ENCODE measurements at places on chromosomes 3 and 15. TPM values are rescaled to one million over a fixed set of nuclear protein-coding genes. Genes with fewer than 3 reads are reported as not detected.
A peak's percentile ranks its signal among the peaks of the same experiment; 100 is the strongest.

The LEKR1 gene
- total RNA-seq, result 2.2 TPM

The ALG1L2 gene
- 1.2 TPM for total RNA-seq

The WDR73 gene
- 38.7 TPM for total RNA-seq

The ARNT2 gene
- total RNA-seq, result 6.6 TPM

The DUOXA1 gene
- total RNA-seq, result 10.6 TPM

The RGMA gene
- total RNA-seq, result 17.5 TPM

The UBP1 gene
- total RNA-seq, result 56.9 TPM

GRCh38 chr3:69646287-69647067 lies 92.8 kb upstream of the MITF start:
- no peak for DNase-seq

- no peak for DNase-seq
These were observed 31.5 kb downstream of the APH1B start for GRCh38 chr15:63308947-63309346.

- DNase-seq, result peak; percentile 20
These were observed 164.0 kb downstream of the IL20RB start for GRCh38 chr3:137121704-137122314.

DNA sequence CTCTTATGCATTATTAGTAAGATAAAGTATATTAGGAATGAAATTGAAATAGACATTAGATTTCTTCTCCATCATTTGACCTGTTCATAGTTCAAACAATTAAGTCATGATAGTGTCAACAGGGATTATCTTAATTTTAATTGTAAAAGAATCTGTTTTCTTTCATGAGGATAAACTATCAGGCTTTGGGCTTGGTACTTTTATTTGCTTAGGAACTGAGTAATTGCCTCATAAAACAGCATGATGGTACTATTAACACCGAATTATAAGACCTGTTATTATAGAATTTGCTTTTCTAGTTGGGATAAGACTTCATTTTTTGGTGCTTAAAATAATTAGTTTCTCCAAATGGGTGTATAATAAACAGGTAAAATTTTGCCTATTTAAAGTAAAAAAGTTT lies 71.8 kb downstream of the FNDC3B start:
- DNase-seq, result no peak

DNA sequence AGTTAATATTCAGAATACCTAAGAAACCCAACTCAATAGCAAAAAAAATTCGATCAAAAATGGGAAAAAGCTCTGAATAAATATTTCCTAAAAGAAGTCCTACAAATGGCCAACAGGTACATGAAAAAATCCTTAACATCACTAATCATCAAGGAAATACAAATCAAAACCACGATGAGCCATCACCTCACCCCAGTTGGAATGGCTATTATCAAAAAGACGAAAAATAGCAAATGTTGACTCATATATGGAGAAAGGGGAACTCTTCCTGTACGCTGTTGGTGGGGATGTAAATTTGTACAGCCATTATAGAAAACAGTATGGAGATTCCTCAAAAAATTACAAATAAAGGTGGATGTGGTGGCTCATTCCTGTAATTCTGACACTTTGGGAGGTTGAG lies 29.6 kb upstream of the SGO1 start:
- no peak for DNase-seq

- peak; percentile 90 for DNase-seq
These were observed 36.3 kb downstream of the LRTM1 start for GRCh38 chr3:54891540-54891897.

- no peak for DNase-seq
These were observed 22.9 kb upstream of the SMAD6 start for GRCh38 chr15:66679061-66679656.

DNA sequence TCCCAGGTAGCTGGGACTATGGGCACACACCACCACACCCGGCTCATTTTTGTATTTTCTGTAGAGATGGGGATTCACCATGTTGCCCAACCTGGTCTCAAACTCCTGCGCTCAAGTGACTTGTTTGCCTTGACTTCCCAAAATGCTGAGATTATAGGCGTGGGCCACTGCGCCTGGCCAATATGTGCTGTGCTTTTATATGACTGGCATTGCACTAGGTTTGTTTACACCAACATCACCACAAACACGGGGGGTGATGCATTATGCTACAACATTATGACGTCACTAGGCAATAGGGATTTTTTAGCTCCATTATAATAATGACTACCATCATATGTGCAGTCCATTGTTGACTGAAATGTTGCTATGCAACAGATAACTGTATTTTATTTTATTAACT lies 6.9 kb downstream of the APH1B start:
- no peak for DNase-seq

- DNase-seq, result no peak
These were observed 14.0 kb downstream of the VGLL4 start for GRCh38 chr3:11629716-11630115.

GRCh38 chr3:100802126-100802525 lies 92.8 kb downstream of the TFG start:
- DNase-seq, result no peak

- DNase-seq, result no peak
These were observed 165.6 kb downstream of the LPP start for GRCh38 chr3:188319569-188319968.

- DNase-seq, result peak; percentile 56
These were observed 10.3 kb upstream of the MCF2L2 start for GRCh38 chr3:183438735-183439134.

GRCh38 chr3:38005076-38006020 lies 14.8 kb downstream of the VILL start:
- no peak for DNase-seq

DNA sequence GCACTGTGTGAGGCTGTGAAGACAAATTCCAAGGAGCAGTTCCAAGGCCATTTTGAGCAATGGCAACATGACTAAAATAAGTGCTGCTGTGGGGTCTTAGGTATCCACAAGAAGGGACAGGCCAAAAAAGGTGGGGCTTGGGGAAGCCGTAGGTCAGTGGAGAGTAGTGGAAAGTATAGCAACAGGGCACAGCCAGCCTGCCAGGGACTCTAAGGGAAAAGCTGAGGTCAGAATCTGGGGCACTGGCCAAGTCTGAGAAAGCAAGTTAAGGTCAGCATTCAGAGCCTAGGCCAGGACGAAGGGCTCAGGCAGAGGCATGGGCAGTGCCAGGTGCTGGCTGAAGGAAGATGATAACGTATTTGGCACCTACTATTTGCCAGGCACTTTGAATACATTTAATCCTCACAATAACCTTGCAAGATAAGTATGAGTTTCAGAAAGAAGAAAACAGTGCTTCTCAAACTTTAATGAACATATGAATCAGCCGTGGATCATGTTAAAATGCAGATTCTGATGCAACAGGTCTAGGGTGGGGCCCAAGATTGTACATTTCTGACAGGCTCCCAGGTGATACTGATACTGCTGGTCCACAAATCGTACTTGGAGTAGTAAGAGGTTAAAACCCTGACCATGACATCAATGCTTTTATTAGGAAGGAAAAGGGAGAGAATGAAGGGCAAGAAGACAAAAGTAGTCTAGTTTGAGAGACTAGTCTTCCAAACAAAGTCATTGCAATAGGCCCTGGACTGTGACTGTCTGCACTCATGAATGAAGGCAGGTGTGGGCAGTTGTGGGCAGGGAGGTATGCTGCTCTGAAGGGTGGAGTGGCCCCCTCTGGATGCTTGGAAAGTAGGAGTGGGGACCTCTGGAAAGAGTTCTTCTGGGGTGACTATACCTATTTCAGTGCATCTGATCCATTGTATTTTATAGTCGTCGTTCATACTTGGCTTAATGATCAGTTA lies 106.3 kb upstream of the ANKRD28 start:
- DNase-seq, result no peak

DNA sequence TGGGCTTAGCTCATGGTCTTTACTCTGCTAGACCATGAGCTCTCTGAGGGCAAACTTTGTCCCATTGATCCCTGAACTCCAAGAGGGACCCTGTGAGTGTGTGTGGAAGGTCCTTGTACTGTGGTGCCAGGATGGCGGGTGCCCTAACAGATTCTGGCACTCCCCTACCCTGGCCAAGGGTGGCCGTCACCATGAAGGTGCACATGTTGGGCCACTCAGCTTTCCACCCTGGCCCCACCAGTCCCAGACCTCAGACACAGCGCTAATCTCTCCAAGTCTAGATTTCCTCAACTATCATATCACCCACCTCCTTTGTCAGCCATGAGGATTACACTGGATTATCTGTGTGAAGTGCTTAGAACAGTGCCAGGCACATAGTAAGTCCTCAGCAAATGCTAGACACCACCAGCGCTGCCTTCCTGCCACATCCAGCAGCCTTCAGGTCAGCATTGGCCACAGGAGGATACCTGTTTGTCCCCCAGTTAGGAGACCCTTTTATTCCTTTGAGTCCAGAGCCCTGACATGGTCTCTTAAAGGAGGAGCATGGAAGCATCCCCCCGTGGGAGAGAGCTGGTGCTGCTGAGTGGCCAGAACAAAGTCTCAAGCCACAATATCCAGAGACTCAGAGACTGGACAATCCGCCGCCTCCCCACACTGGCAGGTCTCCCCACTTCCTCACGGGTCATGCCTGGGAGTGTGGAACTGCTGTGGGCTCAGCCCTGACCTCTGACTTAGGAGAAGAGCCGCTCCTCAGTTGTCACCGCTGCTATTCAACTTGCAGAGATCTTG lies 44.5 kb upstream of the SLCO2A1 start:
- no peak for DNase-seq

DNA sequence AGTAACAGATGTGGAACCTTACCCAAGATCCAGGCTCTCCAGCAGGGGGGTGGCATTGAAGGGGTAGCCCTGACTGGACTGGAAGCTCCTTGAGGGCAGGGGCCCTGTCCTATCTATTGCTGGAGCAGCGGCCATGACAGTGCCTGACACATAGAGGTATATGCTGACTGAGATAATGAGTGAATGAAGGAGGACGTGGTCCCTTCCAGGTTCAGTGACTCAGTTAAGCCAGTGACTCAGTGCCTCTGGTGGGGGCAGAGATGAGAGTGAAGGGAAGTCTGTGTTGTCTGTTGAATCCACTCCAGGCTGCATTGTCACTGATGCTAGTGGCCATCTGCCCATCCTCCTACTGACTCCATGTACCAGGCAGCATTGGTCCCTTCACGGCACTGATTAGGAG lies 13.0 kb upstream of the CTXND1 start:
- DNase-seq, result no peak

DNA sequence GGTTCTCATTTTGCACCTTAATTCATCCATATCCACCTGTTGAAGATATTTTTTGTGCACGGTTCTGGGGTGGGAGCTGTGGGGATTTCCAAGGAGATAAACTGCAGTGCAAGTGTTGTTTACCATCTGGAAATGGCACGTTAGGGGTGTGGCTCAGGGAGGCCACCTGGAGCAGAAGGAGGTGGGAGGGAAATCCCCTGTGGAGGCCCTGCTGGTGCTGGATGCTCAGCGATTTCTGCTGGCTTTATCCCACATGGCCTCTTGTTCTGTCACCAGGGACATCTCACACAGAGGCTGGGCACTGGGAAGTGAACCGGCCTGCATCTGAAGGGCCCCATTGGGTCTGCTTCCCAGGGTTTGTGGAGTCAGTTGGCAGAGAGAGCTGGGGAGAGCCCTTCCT lies 24.3 kb downstream of the TRPM1 start:
- DNase-seq, result no peak

- DNase-seq, result no peak
These were observed 642.0 kb downstream of the ZNF385D start for GRCh38 chr3:21109056-21109455.

DNA sequence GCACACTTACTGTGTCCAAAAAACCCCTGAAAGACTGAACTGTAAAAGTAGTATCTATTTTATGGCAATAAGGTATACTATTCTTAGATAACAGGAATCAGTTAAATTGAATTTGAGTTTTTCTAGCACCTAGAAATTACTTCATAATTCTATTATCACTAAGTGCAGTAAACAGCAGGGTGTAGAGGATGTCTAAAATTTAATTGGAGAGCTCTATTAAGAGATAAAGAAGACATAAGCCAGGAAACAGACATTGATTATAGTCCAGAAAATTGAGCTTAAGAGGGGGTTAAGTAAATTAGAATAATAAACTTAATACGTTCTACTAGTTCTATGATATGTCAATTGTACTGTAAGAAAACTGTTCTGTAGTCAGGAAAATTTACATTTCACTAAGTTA lies 403.5 kb upstream of the CBLB start:
- no peak for DNase-seq

DNA sequence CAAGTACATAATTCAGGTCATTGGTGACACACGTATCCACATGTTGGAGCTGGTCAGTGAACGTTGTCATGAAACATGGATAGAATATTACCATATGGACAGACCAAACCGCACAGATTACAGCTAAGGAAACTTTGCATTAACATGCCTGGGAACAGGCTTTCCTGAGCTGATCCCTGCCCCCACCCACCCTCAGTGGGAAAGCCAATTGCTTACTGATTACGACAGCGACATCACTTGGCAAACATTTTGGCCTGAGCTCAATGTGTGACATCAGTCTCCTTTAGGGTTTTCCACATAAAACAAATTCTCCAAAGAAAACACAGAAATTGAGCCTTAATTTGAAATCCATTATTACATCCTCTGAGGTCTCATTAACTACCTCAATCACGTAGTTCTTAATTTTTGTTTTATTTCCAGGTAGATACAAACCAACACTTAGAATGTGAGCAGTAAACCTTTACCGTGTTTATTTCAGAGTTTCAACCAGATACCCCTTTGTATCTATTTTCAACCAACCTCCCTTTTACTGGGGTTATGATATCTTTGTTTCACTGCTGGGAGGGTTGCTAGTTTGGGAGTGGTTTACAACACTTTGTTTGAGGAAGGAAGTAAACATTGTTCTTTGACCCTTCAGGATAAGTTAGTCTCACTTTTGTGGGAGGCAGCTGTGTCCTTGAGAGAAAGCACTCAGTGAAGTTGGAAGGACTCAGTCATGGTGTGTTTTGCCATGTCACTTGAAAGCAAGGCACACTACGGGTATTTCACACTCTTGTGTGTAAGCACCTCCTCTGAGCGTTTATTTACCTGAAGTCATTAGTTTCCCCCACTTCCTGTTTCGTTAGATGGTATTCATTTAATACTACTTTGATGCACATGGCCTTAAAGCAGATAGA lies 103.1 kb downstream of the CMSS1 start:
- DNase-seq, result peak; percentile 67

DNA sequence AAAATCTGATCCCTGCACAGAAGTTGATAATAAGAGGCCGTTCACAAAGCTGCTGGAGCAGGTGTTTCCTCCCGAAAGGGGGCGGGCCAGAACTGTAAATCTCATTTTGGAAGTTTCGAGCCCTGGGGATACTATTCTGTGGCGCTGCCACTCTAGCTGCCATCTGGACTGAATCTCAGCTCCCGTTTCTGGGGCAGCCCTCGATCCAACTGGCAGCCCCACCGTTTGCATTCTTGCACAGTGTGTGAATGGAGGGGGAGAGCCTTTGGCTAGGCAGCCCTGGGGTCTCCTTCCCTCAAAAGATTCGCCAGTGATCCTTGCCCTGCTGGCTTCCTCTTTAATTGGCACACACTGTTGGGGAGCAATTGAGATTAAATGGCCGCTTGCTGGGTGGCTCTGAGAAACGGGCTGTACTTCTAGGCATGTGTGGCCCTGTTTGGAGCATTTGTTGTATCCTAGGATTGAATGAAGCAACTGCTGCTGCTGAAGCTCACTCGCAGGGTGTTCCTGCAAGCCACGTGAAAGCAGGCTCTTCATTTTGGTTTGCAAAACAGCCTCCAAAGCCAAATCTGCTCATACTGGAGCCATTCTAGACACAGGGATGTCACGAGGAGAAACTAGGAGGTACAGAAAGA lies 57.2 kb upstream of the TOPAZ1 start:
- DNase-seq, result no peak

- DNase-seq, result no peak
These were observed 25.0 kb downstream of the SEC61A1 start for GRCh38 chr3:128077202-128077624.

GRCh38 chr3:143832433-143832832 lies 15.8 kb downstream of the SLC9A9 start:
- DNase-seq, result no peak
